Brain microvascular endothelial cell (primary cell): ENCODE measurements at places on chromosomes 2 and 18.

DNA sequence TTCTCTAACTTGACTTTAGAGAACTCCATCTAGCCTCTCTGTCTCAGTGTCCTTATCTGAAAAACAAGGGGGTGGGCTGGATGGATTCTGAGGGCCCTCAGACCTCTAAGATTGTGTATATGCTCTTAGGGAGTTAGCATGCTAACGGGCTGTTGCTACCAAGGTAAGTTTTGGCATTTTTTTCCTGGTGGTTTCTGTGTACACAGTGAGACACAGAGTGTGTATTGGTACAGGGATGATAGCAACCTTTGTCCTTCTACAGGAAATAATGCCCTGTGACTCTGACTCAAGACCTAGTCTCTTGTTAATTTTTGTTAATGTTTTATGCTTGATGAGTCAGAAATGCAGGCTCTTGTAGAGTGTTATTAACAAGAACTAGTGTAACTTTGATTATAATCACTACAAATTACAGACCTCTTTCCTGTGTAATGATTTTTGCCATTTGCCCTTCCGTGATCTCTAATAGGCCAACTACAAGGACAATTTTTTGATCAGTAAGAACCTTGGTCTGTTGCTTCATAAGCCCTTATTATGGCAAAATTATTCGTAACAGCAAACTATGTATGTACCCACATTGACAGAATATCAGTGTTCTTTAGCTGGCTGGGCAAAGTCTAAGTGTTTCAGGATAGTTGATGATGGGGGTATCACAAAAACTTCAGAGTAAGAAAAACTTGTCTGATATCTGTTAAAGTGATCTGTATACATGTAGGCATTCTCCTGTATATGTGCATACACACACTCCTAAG is 89.7 kb downstream of the SPTBN1 start:
- no peak for DNase-seq

DNA sequence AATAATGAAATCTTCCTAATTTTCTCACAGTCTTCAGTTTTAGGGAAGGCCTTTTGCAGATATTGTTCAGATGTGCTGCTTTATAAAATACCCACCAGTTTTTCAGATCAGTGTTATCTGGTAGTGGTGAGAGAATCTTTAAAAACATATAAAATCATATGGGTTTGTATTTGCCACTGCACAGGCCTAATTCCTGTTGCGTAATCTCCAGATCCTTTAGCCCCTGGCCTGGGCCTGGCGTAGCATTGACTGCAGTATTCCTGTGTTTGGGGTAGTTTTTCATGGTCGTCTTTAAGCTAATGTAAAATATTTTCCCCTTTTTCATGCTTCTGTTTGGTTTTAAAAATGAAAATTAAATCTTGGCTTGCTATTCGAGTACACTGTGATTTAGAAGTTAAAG is 43.2 kb downstream of the TSHZ1 start:
- no peak for DNase-seq

GRCh38 chr2:179237209-179237946 is 27.3 kb downstream of the SESTD1 start:
- no peak for DNase-seq

DNA sequence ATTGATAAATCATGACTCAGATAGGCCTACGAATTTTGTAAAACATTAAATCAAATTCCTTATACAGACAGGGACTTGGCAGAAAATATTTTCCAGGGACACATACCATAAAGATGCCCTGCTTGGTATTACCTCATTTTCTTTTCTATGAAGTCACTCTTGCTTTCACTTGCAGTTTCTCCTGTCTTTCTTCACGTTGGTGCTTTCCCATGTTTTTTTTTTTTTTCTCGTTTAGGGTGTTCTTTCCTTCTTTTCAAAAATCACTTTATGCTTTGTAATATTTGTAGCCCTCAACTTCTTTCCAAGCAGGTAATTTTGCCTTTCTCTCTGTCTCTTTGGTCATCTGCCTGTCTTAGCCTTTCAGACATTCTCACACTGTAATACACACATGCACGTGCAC is 40.7 kb downstream of the CDC42EP3 start:
- no peak for DNase-seq

DNA sequence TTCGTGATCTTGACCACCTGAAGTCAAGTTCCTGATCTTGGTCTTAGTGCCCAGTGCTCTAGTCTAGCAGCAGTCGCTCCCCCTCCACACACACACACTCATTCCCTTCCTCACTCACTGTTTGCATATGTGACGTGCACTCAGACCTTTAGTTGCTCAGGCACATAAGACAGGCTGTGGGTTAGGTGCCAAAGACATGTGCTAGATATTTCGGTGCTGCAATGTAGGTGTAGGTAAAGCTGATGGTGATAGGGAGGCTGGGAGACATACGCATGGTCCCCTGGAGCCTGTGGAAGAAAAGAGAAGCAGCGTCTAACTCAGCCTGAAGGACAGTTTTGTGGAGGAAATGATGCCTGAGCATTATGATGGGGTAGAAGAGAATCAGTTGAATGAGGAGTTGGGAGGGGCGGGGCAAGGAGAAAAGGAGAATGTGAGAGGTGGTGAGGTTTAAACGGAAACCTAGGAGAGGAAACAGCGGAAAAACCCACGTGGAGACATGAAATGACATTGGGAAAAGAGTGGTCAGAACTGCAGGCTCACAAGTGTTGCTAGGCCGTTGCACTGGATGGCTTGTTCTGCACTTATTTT is 3.8 kb downstream of the TTC39C start:
- DNase-seq: no peak

DNA sequence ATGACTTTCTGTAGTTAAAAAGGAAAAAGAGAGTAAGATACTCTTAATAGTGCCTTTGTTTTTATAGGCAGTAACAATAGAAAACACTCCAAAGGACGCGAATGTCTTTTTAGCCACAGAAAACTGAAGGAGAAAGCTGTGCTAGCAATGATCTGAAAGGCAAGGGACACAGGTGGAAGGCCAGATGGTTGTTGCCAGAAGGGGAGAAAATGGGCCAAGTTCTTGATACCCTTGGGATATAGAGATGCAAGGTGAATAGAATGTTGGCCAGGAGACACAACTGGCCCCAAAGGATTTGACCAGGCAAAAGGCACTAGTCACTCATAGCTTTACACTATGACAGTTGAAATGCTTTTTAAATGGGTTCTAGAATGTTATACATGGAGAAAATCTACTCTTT is 180.0 kb downstream of the NRXN1 start:
- no peak for DNase-seq

GRCh38 chr18:7812431-7813063 is 245.4 kb downstream of the PTPRM start:
- DNase-seq: peak; percentile 65

DNA sequence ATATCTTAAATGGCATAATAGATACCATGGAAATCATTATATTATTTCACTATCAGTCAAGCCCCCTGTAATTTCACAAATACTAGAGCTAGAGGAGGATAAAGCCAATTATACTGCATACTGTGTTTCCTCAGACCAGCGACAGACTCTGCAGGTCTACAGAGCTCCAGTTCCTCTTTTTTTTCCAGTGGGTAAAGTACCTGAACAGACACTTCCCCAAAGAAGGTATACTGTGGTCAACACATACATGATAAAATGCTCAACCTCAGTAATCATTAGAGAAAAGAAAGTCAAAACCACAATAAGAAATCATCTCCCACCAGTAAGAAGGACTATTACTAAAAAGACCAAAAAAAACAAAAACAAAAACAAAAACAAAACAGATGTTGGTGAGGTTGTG is 44.6 kb downstream of the SCN7A start:
- DNase-seq: no peak

- DNase-seq: no peak
These were observed 136.6 kb downstream of the MYCN start for GRCh38 chr2:16076911-16077310.

- DNase-seq: peak; percentile 92
These were observed 176.6 kb downstream of the EN1 start for GRCh38 chr2:118670838-118671237.

- peak; percentile 72 for DNase-seq
These were observed 379.7 kb downstream of the PTPRM start for GRCh38 chr18:7946734-7947377.

DNA sequence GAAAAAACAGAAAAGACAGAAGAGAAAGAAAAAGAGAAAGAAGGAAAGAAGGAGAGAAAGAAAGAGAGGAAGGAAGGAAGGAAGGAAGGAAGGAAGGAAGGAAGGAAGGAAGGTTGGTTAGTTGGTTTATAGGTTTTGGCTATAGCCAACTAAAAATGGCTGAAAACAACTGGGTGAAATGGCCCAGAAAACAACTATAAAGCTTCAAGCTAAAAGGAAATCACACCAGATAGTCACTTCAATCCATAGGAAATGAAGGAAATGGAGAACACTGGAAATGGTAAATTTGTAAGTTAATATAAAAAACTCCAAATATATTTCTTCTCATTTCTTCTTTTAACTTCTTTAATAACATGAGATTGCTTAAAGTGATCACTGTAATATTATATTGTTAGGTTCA is 118.5 kb downstream of the FBXO15 start:
- DNase-seq: no peak

GRCh38 chr2:11974573-11974972 is 228.1 kb downstream of the LPIN1 start:
- no peak for DNase-seq

GRCh38 chr2:17759805-17760204 is 5.9 kb downstream of the GEN1 start:
- DNase-seq: no peak

GRCh38 chr2:57906152-57906732 is 140.4 kb upstream of the VRK2 start:
- DNase-seq: peak; percentile 18

DNA sequence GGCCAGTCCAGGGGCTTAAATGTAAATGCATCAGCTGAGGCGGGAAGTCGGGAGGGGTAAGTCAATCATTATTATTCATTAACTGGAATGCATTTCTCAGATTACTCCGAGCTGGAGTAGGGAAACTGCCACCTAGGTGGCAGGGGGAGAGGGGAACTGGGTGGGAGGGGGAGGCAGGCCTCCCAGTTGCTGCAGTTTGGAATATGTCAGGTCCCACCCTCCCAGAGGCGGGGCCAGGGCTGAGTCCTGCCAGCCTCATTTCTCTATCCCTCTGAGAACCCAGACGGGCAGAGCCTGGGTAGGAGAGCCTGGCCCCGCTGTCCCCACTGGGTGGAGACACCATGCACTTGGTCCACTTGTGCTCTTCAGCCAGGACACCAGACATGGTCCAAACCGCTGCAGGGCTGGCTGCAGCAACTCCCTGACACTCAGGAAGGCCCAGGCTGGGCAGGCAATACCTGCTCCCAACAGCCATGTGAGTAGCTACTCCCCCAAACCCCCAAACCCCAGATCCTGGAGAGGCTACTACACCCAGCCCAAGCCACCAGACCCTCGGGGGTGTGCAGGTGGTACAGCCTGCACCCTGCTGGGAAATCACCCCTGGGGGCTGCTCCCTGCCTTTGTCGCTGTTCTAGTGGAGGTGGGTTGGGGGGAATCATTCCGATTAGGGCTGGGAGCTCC is at the start of gene GPBAR1:
Gene GPBAR1 (plus strand): TSS at position 274 of the 681 bp plus-strand sequence. CDS start 1,710 bp downstream, outside the sequence.
- no peak for DNase-seq
